CD4-positive, alpha-beta T cell treated with Interleukin-17A for 4 hours (primary cell): ENCODE measurements at places on chromosomes 4 and X.

- peak; percentile 16 for DNase-seq
Observed at GRCh38 chrX:46642145-46642544, 68.6 kb downstream of the CHST7 start.

- DNase-seq: no peak
Observed at GRCh38 chr4:22473268-22473667, 42.6 kb downstream of the ADGRA3 start.

- DNase-seq: no peak
Observed at GRCh38 chrX:1883772-1884171, 268.9 kb downstream of the ASMT start.

DNA sequence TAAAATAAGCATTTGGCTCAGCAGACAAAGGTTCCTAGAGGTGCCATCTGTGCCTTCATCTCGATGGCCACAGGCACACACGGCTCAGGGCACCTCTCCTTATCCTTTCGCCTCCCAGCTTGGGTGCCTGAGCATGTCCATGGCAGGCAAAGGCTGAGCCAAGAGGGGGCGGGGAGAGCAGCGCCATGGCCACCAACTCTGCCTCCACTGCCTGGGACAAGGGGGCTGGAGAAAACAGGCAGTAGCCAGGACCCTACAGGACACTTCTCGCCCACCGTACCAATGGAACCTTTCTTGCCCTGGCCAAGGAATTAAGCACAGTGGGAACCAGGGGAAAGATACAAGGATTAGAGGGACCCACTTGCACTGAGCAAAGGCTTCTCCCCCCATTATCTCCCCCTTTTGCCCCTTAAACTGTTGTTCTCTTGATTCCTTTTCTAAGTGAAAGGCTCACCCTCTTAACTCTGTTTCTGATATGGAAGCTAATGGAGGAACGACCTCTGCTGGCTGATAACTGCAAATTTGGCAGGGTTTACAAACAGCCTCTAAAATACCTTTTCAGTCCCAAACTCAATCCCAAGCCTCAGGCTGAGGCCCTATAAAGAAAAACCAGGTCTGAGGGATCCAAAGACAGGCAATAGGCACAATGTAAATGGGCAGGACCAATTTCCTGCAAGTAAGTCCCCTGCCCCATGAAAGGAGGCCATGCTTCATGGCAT lies 335.2 kb downstream of the ADAM29 start:
- DNase-seq: no peak

GRCh38 chrX:42219231-42219630 lies 295.9 kb upstream of the CASK start:
- no peak for DNase-seq

GRCh38 chr4:4390046-4390445 lies 3.1 kb downstream of the NSG1 start:
- DNase-seq: no peak

DNA sequence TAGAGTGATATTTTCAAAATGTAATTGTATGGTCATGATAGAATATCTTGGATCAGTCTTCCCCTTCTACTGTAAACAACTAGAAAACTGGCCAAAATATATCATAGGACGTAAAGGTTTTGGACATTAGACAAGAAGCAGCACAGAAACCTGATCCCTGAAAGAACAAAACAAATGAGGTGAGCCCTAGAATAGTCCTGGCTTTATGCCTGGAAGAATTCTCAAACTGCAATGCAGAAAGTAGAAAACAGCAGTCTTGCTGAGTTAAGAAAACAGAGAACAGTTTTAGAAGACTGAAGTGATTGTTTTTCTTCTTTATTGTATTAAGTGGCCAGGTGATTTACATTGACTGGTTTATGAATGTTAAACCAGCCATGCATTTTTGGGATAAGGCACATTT lies 19.5 kb downstream of the NSUN7 start:
- no peak for DNase-seq

GRCh38 chr4:182931691-182932345 lies 14.6 kb upstream of the DCTD start:
- no peak for DNase-seq

DNA sequence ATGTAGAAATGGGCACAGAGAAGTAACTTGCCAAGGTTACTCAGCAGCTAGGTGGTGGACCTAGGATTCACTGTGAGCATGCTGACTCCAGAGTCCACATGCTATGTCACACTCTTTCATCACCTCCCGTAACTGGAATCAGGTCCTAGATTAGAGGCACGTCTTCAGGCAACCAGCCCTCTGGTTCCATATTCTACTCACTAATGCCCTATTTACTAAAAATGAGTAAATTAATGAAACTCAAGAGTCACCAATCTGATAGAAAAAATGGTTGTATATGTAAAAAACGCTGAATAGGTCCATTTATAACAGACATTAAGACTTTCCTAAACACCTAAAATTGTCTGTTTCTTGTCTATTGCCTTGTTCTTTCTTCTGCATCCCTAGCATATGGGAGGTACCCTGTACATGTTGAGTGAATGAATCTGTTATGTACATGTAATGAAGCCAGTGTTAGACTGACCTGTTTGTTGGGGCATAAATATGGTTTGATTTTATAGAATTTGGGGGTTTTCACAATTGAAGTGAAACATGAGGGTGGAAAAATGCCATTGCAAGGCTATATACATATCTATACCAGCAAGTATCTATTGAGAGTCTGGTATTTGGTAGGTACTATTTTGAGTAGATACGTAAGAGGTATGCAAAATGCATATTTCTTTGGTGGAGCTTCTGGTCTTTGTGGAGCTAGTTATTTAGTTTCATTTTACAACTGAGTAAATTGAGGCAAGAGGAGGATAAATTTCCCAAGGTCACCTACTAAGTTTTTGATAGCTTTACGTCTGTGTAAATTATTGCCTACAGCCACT lies 7.5 kb upstream of the RUFY3 start:
- no peak for DNase-seq

- DNase-seq: no peak
Observed at GRCh38 chrX:45233531-45233930, 32.9 kb upstream of the DIPK2B start.

DNA sequence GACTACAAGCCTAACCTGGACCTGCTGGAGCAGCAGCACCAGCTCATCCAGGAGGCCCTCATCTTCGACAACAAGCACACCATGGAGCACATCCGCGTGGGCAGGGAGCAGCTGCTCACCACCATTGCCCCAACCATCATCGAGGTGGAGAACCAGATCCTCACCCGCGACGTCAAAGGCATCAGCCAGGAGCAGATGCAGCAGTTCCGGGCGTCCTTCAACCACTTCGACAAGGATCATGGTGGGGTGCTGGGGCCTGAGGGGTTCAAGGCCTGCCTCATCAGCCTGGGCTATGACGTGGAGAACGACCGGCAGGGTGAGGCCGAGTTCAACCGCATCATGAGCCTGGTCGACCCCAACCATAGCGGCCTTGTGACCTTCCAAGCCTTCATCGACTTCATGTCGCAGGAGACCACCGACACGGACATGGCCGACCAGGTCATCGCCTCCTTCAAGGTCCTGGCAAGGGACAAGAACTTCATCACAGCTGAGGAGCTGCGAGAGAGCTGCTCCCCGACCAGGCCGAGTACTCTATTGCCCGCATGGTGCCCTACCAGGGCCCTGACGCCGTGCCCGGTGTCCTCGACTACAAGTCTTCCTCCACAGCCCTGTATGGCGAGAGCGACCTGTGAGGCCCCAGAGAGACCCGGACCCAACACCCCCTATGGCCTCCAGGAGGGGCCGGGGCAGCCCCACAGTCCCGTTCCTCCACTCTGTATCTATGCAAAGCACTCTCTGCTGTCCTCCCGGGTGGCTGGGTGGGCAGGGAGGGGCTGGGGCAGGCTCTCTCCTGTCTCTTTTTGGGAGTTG lies 486.2 kb downstream of the TRAM1L1 start:
- no peak for DNase-seq

DNA sequence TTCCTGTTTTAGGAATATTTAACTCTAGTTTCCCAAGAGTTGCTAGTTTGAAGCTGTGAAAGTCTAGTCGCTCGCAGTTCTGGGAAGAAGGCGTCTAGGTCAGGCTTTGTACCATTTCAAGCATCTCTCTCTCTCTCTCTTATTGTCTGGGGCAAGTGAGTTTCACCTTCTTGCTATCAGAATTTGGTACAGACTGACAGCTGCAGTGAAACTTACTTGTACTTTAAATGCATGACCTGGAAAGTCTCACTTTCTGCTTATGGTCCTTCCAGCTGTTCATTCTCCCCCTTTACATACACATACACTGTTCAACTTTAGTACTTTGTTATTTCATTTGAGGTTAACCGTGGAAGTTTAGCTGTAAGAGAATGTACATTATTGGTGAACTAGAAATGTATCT lies 4.4 kb downstream of the FRMPD4 start:
- no peak for DNase-seq

DNA sequence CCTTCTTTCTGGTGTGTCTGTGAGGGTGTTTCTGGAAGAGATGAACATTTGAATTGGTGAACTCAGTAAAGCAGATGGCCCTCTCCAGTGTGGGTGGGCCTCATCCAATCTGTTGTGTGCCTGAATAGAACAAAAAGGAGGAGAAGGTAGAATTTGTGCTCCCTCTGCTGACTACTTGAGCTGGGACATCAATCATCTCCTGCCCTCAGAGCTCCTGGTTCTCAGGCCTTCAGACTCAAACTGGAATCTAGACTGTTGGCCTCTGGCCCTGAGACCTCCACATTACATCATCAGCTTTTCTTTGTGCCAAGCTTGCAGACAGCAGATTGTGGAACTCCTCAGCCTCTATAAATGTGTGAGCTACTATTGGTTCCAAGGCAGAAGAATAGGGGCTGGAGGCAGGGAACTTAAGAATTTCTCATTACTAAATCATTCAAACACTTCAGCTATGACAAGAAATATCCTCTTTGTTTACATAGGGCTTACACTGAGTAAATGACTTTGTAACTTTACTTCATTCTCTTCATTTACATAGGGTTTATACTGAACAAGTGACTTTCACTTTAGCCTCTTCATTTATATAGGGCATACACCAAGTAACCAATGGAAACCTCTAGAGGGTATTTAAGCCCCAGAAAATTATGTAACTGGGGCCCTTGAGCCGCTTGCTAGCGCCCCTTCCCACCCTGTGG lies 86.9 kb upstream of the NWD2 start:
- DNase-seq: no peak

DNA sequence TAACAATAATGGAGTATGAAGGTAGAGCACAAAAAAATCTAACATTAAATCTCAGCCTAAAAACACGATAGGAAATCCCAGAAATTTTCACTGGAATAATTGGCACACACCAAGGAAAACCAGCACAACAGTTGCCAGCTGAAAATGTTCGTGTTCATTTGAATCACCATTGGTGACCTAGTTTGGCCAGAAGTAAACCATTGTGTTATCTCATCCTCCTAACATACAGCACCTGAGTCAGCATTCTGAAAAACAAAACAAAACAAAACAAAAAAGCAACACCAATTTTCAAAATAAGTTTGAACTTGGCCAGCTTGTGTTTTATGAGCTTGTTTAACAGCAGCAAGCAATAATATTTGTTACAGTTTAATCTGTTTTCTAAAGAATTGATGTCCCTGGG lies 41.1 kb downstream of the UCHL1 start:
- DNase-seq: no peak
